ENCODE measurements at places on chromosomes 7 and 10.

- DNase-seq: no peak
These were observed 503.9 kb upstream of the IGFBP3 start for GRCh38 chr7:46424934-46425333.

DNA sequence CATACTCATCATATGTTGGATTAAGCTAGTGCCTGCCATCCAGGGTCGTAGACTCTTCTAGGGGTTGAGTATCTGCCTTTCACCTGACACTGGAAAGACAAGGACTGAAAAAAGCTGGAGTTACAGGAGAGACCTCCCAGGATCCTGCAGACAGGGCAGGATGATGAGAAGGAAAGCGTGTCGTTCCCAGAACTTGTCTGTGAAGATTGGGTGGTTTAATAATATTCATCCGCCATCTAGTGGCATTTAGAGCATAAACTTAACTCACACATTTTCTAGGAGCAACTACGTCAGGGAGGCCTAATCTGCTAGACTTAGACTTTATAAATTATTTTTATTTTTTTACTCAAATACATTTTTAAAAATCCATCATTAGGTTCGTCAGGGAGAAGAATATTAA lies 59.6 kb downstream of the ADRB1 start:
- DNase-seq: no peak

- no peak for DNase-seq
These were observed 595.5 kb downstream of the REEP3 start for GRCh38 chr10:64116707-64117106.

- no peak for DNase-seq
These were observed 120.6 kb upstream of the AGK start for GRCh38 chr7:141430455-141431139.

DNA sequence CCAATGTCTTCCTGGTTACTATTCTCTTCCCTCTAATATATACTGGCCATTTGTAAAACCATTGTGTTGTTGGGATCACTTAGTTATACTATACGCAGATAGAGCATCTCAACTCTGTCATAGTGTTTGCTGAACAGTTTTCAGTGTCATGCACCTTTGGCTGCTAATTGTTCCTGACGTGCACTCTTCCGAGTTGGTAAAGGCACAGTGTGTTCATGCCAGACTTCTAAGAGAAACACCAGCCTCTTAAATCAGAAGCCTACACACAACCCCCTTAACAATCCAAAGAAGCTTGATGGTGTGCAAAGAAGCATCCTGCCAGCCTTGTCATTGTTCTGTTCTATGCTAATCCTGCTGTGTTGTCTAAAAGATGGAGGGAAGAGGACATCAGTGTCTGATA lies 131.1 kb downstream of the MAPK8 start:
- DNase-seq: no peak

DNA sequence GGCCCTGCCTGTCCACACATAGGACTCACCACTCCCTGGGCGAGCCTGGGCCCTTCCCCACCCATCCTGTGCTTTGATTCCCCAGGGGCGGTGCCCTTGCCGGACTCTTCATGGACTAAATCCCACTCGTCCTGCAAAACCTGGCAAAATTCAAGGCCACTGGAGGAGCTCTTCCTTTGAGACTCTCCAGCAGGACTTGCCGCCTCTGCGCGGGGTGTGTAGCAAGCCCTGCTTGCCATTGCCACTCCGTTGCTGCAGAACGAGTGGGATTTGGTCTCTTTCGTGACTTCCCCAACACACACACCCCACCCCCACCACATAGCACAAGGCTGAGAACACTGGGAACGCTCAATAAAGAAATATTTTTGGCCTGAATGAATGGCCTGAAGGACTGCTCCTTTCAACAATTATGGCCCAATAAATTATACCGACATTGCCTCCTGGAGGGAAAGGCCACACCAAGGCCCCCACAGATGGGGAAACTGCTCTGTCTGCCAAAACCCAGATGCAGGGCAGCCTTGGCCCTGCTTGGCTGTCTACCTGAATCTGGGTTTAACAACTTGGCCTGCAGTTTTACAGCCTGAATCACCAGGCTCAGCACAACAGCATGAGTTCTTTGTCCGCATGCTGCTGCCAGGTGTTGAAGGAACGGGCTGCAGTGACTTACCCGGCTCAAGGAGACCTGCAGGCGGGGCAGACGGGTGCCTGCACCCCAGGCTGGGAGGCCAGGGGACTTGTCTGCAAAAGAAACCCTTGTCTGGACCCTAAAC lies 72.8 kb upstream of the KAT6B start:
- DNase-seq: no peak

DNA sequence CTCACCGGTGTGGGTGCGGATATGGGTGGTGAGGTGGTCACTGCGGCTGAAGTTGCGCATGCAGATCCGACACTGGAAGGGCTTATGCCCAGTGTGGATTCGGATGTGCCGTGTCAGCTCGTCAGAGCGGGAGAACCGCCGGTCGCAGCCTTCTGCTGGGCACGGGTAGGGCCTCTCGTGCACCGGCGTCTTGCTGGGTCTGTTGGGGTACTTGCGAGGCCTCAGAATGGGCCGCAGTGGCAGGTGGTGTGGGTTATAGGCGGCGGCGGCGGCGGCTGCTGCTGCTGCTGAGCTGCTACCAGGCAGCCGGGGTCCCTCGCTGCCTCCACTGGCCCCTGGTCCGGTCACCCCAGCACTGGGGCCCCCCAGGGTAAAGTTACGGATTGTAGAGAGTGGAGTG lies 2.7 kb downstream of the EGR2 start:
- DNase-seq: no peak

- no peak for DNase-seq
These were observed 152.0 kb upstream of the PCBD1 start for GRCh38 chr10:71040343-71040742.

Data from effector CD8-positive, alpha-beta T cell (primary cell).